ENCODE measurements at places on chromosomes 1 and 21.

- DNase-seq: no peak
These were observed 6.0 kb downstream of the STYXL2 start for GRCh38 chr1:167099851-167100250.

DNA sequence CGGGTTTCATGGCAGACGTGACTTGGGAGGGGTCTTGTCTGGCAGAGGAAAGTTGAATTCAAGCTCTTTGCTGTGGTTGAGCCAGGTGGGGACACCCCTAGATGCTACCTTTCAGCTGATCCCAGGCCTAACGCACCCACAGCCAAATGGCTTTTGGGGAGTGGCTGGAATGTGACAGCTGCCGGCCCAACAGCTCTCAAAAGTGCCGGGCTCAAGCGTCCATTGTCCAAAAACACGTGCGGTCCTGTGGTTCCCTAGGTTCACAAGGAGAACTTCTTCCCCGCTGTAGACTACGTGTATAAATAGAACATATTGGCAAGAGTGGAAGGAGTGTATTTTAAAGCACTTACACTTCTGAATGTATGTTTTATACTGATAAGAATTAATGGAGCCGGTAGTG is 87.1 kb upstream of the ARHGEF16 start:
- DNase-seq: no peak

DNA sequence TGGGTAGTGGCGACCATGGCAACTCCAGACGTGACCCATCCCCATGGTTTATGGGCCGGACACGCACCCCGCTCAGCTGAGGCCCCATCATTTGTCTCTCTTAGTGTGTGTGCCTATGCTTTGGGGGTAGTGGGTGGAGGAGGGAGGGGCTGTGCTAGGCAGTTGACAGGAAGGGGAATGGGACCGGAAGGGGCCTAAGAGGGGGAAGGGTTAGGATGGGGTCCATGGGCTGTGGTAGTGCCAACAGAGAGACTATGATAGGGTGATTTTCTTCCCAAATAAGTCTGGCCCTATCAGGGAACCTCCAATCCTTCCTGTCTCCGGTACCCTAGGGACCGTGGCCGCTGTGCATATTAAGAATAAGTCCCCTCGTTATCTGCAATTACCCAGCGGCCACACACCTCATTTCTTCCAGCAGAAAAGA is 9.9 kb downstream of the DMAP1 start:
- DNase-seq: no peak

DNA sequence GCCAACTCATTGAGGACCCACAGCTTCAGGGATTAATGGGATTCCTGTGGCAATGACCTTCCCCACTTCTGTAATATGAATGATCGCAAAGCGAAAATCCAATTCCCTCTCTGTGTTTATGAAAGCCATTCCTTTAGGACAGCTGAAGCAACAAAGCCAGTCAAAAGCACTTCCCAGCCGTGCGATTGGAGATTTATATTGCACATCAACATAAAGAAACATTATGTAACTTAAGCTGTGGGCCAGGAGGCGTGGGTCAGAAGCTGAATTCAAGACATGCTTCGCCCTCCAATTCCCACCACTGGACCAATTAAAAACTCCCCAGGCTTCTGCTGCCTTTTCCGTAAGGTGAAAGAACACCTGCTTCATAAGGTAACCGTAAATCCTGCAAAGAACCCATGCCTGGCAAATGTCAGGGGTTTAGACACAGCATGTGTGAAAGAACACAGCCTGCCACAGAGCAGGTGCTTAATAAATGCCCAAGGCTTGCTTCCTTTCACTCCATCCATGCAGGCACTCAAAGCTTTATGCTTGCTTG is 138.9 kb upstream of the SOD1 start:
- DNase-seq: no peak

GRCh38 chr21:45137612-45137937 is 63.2 kb downstream of the ADARB1 start:
- no peak for DNase-seq

GRCh38 chr1:87464022-87464490 is 135.4 kb downstream of the LMO4 start:
- no peak for DNase-seq

DNA sequence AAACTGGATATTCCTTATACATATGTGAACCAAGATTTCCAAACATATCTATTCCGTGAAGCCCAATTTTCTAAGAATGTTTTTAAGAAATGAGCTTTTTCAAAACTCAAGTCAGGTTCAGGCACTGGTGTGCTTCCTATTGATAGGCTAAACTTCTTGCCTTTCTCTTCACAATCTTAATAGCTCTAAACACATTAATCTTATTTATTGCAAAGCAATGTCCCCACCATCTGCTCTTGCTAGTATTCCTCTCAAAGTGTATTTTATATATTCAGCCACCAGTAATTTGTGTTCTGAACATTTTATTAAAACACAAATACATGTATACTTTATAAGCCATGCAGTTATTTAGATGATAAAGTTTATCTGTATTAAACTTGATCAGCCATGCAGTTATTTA is 11.5 kb downstream of the ZNF281 start:
- DNase-seq: no peak

- no peak for DNase-seq
These were observed 5.0 kb downstream of the PCNX2 start for GRCh38 chr1:233290396-233291034.

- DNase-seq: no peak
These were observed 139.0 kb downstream of the RASAL2 start for GRCh38 chr1:178232949-178233348.

DNA sequence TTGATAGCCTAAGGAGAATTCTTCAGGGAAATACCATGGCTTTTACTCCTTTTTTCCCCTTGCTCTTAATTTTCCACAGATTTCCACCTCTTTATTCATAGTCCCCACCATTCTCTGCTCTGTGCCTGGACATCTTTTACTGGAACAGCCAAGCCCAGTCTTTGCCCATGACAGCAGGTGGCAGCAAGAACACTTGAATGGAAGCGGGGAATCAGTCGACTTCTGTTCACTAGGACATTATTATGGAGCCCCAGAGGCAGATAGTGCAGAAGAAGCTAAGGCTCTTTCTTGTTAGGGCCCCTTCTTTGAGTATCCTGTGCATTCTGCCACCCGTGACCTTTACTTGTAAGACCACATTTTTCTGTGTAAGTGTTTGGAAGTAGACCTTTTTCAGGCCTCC is 6.3 kb downstream of the OR14I1 start:
- no peak for DNase-seq

GRCh38 chr1:66311092-66311491 is 222.9 kb upstream of the SGIP1 start:
- no peak for DNase-seq
